ENCODE measurements at places on chromosomes 2 and 18.
A peak's percentile ranks its signal among the peaks of the same experiment; 100 is the strongest.

DNA sequence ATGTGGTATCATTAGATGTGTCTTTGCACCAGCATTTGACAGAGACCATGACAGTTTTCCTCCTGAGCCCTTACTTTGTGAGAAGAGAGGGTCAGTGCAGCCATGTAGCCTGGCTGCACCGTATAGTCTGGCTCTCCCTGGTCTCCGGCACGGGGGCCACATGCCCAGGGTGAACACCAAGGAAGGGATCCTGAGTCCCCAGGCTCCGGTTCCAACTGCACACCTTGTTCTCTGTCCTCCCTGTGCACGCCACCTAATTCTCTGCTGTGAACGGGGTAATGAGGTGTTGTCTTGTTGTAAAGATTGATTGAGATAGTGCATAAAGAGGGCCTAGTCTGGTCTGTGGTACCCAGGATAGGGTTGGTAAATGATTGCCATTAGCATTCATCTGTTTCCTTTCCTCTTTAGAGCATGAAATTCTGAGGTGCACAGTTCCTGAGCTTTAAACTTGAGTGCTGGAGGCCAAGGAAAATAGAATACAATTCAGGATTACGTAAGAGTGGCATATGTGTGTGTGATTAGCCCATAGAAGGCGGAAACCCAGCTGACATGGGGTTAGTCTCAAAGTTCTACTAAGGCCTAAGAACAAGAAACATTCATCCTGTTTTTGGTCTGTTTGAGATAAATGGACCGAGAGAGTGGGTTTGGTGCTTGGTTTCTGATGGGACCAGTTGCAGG, 55.5 kb downstream of the NCK2 start:
- DNase-seq: peak; percentile 43

DNA sequence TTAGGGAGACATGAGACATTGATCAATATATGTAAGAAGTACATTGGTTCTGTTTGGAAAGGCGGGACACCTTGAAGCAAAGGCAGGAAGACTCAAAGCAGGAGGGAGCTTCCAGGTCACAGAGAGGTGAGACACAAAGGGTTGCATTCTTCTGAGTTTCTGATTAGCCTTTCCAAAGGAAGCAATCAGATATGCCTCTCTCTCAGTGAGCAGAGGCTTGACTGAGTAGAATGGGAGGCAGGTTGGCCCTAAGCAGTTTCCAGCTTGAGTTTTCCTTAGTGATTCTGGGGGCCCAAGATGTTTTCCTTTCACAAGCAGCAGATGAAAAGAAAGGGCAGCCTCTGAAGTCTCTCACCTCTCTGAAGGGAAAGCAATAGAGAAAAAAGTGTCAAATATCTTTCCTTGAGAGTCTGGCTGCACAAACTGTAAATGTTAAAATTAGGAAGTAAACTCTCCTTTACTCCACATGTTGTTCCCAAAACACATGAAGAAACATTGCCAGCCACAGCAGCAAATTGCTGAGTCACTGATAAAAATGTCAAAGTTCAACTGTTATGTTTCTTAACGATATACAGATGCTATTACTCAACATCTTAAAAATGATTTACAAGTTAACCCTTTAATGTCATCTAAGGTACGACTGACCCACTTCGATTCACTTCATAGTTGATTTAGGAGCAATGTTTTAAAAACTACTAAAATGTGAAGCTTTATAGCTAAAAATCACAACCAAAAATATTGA, 40.3 kb downstream of the CYB5A start:
- no peak for DNase-seq

GRCh38 chr2:118519511-118519910, 327.9 kb downstream of the EN1 start:
- DNase-seq: no peak

GRCh38 chr2:11753452-11753885, 7.0 kb downstream of the LPIN1 start:
- peak; percentile 74 for DNase-seq

DNA sequence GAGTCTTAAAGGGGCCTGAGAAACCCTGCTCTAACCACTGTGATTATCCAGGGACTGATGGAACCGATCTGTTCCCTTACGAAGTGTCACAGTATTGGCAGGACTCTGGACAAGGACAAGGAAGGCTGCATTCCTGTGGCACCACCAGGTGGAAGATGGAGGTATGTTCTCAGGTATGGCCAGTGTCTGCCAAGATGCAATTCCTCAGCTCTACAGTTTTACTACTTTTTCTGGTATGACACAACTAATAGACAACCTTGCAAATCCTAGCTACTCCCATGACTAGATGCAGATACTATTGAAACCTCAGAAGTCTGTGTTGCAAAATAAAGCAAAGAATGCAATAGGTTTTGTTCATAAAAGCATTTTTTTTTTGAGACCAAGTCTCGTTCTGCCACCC, 14.6 kb downstream of the RAB31 start:
- no peak for DNase-seq

- DNase-seq: no peak
Observed at GRCh38 chr18:52395146-52395852, 55.3 kb downstream of the DCC start.

DNA sequence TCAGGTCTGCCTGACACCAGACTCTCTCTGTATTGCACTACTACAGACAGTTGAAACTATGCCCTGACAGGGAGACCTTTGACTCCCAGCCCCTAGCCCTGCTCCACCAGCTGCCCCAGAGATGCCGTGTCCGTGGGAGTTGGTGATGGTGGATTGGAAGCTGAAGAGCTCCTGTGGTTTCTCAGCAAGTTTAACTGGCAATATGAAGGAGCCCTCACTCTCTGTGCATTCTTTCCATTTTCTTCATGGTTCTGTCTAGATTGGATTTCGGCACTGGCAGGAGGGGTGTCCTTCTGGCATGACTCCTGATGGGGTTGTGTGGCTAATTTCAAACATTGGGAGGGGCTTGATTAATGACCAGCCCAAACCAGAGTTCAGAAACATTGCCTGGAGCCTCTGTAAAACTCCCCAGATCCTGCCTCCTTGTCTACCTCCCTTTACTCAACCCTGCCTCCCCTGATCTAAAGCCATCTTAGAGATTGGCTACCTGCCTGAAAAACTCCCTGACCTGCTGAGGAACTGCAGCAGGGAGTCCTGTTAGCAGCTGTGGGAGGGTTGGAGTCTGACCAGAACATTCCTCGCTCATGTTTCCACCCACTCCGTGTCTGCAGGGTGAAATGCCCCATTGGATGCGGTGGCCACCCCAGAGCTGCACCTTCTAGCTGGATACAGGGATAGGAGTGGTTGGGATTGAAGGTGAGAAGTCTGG, 206.9 kb upstream of the SPRED2 start:
- no peak for DNase-seq

GRCh38 chr2:153986488-153987229, 114.9 kb downstream of the GALNT13 start:
- no peak for DNase-seq

GRCh38 chr2:148853458-148853857, 21.6 kb upstream of the KIF5C start:
- no peak for DNase-seq

DNA sequence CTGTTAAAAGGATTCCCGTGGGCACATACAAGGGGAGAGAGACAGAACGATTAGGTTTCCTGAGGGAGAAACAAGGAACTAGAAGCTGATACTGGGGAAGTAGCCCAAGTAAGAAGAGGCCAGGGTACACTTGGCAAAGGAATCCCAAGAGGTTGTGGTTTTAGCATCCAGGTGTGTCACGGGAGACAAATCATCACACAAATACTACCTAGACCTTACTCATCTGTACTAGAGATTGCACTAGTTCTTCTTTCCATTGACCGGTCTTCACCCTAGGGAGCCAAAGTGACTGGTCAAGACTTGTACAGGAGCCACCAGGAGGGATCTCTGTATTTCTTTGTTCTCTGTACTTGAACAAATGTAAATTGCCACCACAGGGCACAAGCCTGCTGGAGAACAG, 14.2 kb upstream of the NR4A2 start:
- no peak for DNase-seq

DNA sequence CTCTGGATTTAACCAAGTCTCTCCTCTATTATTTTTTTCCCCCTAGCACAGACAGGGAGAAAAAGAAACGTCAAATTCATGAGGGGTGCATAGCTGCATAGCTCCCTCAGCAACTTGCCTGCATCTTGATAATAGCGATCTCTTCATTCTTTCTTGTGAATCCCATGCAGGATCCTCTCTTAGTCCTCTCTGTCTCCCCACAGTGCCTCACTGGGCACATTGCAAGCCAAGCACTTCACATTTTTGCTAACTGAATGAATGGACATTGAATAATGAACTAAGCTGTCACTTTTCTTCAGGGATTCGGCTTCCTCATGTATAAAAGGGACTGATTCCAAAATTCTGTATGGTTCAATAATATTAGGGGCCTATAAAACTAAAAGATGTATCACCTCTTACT, 2.9 kb upstream of the EPB41L3 start:
- no peak for DNase-seq

GRCh38 chr2:219954331-219954730, 326.9 kb downstream of the SLC4A3 start:
- no peak for DNase-seq

GRCh38 chr2:218805627-218806026, 23.7 kb downstream of the CYP27A1 start:
- DNase-seq: no peak

DNA sequence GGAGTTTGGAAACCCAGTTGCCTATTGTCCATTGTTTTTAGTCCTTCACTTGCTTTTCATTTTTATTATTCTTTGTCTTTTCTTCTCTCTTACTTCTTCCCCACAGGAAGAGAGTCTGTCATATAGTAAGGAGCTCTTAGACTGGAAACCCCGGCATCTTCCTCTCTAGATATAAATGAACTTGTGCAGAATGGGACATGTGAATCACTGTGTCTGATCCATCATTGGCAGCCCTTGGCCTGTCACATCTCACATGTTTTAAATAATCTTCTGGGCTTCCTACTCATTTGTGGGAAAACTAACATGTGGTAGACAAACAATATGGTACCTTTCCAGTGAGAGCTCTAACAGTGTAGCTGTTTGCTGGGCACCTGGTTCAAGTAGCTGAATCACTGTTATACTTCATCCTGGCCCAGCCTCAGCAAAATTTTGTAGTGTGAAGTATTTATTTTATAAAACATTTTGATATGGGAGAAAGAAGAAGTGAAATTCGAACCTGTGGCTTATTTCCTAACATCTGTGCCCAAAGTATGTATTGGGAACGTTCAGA, 112.8 kb downstream of the PHLPP1 start:
- no peak for DNase-seq

DNA sequence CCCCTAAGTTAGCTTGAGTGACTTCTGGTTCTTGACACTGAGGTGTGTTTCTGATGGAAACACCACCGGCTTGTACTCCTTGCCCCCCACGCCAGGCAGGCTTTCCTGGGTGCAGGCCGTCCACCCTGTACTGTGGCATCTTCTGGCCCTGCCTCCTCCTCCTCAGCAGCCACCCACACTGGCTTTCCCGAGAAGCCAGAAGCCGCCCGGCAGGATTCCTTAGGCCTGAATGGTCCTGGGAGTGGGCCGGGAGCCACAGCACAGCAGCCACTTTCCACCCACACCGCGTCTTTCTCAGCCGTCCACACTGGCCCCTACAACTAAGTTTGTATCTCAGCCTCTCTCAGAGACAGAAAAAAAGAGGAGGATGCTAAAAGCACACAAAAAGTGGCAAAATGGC, 2.1 kb upstream of the HSBP1L1 start:
- no peak for DNase-seq

- no peak for DNase-seq
Observed at GRCh38 chr2:203783496-203784203, 77.2 kb downstream of the CD28 start.

DNA sequence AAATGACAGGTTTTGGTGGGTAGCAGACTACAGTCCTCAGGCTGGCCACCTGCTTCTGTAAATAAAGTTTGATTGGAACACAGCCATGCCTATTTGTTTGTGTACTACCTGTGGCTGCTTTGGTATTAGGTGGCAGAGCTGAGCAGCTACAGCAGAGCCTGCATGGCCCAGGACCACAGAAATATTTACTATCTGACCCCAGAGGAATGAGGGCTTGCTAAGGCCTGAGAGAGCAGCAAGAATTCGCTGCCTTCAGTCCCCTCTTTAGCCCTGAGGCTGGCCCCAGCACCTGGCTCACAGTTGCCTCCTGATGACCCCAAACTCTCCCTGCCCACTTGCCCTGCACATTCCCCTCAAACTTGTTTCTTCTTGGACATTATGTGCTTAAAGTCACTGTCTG, 32.5 kb downstream of the POLR1A start:
- no peak for DNase-seq

- no peak for DNase-seq
Observed at GRCh38 chr2:207128867-207129266, 36.9 kb downstream of the KLF7 start.

DNA sequence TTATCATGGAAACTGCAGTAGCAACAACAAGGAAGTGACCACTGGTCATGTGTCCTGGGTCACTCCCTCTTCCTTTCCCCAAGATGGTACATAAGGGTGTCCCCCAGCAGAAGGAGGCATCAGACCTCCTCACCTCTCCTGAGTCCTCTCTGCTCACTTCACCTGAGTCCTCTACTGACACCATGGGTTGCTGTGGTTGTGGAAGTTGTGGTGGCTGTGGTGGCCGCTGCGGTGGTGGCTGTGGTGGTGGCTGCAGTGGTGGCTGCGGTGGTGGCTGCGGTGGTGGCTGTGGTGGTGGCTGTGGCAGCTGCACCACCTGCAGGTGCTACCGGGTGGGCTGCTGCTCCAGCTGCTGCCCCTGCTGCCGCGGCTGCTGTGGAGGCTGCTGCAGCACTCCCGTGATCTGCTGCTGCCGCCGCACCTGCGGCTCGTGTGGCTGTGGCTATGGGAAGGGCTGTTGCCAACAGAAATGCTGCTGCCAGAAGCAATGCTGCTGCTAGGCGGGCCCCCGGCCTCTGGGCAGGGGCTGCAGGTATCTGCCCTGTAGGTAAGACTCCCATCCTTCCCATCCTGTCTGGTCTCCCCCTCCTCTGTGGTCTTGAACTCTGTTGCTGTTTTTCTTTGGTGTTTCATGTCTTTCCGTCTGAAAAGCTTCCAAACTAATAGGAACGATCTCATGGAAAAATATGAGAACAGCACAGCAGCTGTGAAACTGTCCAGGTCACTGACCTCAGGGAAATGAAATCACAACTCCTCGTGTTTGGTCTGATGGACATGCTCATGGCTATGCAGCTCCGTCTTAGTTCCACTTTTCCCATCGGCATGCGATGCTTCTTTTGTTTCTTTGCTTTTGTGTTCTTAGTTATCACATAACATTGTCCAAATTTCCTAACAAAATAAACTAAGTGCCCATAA, at the start of gene SCYGR4:
Gene SCYGR4, plus strand, starts transcription at position 183 of the 915 bp plus-strand sequence. Its CDS starts 0 bp downstream, at position 183.
- no peak for DNase-seq

GRCh38 chr2:28327956-28328922, 64.4 kb upstream of the FOSL2 start:
- no peak for DNase-seq

- no peak for DNase-seq
Observed at GRCh38 chr2:218780046-218780445, 1.9 kb upstream of the CYP27A1 start.

GRCh38 chr2:12504443-12504842, 212.3 kb upstream of the TRIB2 start:
- DNase-seq: no peak

DNA sequence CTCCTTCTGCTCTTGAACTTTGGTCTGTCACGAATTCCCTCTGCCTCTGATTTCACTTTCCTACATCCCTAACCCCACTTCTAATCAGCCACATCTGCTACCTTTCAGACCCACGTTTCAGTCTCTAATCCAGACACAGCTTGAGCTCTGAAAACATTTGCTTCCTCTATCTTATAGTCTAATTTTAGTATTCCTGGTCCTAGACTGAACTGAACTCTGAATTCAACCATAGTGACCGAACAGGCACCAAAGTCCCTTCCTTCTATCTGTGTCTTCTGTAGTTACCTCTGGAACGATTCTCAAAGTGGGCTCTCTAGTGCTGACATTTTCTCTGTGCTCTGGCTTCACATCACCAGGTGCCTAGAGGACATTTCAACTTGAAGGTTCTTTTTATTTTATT, 156.2 kb downstream of the PDE11A start:
- no peak for DNase-seq

GRCh38 chr2:184945326-184945725, 347.0 kb downstream of the ZNF804A start:
- no peak for DNase-seq

All from CD4-positive, alpha-beta T cell treated with Interleukin-17A for 1 hour (primary cell).